Skin of body (tissue), 3 donors: ENCODE measurements at places on chromosomes 3 and 15. TPM values are rescaled to one million over a fixed set of nuclear protein-coding genes. Genes with fewer than 3 reads are reported as not detected.

Gene CHRFAM7A
- 1.4 TPM for total RNA-seq

Gene ARL6
- 10.7 TPM for total RNA-seq

DNA sequence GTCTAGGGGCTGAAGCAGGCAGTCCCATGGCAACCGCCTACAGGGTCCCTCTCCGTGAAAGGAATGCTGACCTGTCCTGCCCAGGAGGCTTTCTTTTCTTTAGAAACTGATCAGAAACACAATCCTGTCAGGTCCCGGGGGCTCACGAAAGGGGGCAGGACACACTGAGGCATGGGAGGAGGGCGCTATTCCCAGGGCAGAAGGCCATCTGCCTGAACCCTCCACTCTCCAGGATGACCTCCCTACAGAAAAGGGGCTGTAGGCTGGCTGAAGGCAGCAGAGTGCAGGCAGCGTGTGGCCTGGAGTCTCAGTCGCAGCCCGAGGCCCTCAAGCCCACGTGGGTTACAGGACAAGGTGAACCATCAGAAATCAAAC lies 18.4 kb upstream of the LRRK1 start:
- DNase-seq, result no peak

Gene KBTBD13
- total RNA-seq, result 0.30 TPM

GRCh38 chr3:99943931-99944761 lies 126.5 kb downstream of the CMSS1 start:
- DNase-seq, result no peak

DNA sequence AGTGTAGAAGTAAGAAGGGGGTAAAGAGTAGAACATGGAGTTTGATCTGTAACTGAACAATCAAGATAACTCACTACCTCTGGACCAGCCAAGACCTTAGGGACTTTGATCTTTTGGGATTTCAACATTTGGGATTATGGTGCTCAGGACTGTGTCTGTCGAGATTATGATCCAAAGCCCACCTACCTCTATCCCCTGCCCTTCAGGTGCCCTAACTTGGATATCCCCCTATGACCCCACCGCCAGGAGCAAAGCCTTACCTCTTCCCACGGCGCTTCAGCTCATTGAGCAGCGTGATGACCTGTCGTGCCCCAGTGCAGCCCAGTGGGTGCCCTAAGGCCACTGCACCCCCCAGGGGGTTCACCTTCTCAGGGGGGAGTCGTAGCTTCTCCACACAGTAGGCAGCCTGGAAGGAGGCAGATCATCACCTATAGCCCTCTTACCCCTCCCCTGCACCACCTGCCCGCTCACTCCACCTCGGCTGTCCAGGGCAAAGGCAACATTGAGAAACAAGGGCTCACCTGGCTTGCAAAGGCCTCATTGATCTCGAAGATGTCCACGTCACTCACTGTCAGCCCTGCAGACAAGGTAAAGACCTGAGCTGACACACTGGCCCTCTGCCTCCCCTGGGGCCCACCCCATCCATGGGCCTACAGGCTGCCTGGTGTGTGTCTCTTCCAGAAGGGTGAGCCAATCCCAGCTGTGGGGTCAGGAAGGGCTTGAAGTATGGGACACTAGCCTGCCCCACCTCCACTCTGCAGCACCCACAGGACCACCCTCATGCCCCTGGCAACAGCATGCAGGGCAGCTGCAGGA lies 11.4 kb downstream of the ACAA1 start:
- DNase-seq, result no peak

DNA sequence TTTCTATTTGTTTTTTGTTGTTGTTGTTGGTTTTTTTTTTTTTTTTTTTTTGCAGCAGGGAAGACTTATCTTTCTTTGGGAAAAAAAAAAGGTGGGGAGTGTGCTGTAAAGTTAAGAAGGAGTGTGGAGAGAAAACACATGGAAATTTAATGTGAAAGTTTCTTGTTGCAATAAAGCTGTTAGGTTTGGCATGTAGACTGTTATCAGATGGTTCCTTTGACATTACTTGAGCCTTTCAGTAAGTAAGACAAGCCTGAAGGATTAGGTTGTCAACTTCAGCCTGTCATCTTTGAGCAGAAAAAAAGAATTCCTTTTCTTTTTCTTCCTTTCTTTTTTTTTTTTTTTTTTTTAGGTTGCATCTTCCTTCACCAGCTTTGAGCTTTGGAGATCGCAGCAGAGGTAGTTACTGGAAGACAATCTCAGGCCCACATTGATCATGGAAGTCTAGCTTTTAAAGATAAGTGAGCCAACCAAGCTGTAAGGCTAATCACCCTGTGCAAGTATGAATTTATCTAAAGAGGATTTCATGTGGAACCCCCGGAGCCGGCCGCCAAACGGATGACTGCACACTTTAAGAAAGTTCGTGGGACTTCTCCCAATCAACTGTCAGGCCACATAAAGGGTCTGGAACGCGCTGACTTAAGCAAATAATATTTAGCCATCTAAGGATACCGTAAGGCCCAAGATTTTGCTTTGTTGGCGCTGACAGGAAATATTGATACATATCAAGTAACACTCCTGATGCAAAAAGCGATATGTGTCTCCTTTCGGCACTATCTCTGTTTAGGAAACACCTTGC lies 1040.1 kb upstream of the NR2F2 start:
- DNase-seq, result no peak

Gene MKRN2OS
- total RNA-seq, result not detected

DNA sequence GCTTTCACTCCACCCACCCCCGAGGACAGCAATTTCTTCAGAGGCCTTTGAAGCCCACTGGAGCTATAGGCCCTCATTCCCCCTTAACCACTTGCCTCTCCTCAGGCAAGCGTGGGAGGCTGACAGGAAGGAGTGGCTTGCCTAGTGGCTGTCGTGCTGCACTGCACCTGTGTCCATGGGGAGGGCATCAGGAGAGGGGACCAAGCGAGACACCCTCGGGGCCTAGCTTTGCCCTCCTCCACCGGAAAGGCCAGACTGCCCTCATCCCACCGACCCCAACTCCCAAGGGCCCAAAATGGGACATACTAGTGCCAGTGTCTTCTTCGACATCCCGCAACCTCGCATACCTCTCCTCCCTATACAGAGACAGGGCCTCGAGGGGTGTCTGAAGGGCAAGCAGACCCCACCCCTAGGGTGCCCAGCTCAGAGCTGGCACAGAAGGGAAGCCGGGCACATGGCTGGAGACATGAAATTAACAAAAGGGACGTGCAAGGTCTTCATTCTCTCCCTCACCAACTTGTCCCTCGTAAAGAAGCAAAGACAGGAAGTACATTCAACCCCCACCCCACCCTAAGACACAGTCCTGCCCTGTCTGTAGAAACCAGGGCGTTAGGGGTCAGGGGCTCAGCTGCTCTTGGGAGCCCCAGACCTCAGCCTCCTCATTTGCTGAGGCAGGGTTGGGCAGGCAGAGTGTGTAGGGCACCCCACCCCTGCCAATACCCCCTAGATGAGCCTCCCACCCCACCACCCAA lies 24.3 kb downstream of the VIPR1 start:
- no peak for DNase-seq

DNA sequence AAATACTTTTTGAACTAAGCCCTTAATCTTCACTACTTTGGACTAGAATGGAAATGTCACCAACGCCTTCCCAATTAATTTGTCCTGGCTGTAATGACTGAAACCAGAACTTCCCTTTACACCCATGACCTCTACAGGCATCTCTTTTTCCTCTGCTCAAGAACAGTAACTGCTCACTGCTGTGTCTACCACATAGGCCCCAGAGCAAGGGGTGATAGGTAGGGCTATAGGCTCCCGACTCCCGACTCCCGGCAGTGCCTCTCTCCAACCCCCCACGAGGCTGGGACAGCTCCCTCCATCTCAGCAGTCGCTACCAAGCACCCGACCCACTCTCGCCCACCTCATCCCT lies 384 bp upstream of the LEKR1 start:
- DNase-seq, result no peak

GRCh38 chr15:65326818-65327217 lies 22.3 kb downstream of the RNU5B-1 start:
- no peak for DNase-seq

GRCh38 chr3:25904206-25904605 lies 114.3 kb downstream of the OXSM start:
- DNase-seq, result no peak

DNA sequence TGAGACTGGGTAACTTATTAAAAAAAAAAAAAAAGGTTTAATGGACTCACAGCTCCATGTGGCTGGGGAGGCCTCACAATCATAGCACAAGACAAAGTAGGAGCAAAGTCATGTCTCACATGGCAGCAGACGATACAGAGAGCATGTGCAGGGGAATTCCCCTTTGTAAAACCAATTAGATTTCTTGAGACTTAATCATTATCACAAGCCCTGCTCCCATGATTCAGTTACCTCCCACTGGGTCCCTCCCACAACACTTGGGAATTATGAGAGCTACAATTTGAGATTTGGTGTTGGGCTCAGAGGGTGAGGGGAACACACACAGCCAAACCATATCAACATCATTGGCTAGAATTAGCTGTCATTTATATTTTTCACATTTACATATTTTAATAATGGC lies 221.0 kb downstream of the RSRC1 start:
- no peak for DNase-seq

Gene PLD1
- total RNA-seq, result 51.5 TPM

Gene OR5K2
- total RNA-seq, result not detected

Gene CIDEC
- 29.4 TPM for total RNA-seq

Gene PRTG
- 1.5 TPM for total RNA-seq

- no peak for DNase-seq
Measured at GRCh38 chr3:51145811-51146585, 239.1 kb upstream of the MANF start.

GRCh38 chr3:72318504-72319193 lies 529.6 kb downstream of the SHQ1 start:
- no peak for DNase-seq

DNA sequence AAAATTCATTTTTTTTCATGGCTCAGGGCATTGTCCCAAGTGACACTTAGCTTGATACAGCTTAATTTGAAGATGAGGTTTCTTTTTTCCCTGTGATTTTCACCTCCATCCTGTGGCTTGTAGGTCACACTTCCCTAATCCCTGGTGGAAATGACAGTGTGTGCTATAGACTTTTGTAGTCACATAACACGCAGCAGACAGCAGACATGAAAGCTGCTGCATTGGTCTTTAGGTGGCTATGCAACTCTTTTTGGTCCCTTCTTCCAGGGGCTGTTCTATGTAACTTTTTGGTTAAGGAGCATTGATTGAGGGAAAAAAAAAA lies 38.8 kb downstream of the TRAK1 start:
- no peak for DNase-seq

DNA sequence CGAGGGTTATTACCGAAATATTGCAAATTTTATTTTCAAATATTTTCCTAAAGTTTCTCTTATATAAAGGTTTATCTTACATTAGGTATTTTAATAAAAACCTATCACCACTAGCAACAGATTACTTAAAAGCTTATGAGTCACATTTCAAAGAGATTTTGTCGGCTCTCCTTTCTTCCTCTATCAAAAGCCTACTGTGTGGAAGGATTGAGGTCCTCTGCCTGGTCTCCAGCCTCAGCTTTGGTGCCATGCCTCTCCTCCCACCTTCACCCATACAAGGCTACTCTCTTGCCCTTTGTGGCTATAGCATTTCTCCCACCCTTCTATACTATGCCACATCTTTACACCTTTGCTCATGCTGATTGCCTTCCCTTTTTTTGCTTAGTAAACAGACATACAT lies 199.3 kb downstream of the TNIK start:
- no peak for DNase-seq

- DNase-seq, result no peak
Measured at GRCh38 chr3:57065588-57065987, 5.1 kb downstream of the SPATA12 start.

Gene CSTA
- 63.8 TPM for total RNA-seq

Gene CLDN11
- 8.5 TPM for total RNA-seq

DNA sequence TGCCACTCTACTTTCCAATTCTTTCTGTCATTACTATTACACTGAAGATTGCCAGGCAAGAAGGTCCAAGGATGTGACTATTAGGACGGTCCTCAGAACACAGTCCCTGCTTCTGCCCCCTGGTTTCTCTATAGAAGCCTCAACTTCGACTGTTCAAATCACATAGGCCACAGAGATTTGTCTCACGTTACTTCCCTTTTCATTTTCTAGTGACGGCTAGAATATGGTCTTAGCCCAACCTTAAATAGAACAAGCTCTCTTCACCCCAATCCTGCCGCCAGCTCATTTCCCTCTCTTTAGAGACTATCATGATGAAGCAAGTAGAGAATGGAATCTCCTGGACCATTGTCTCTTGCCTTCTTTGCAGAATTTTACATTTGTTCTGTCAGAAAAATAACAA lies 84.9 kb downstream of the TIGIT start:
- DNase-seq, result no peak

GRCh38 chr3:156920399-156920798 lies 94.2 kb downstream of the LEKR1 start:
- no peak for DNase-seq

GRCh38 chr15:101003706-101004105 lies 84.5 kb downstream of the LRRK1 start:
- no peak for DNase-seq

DNA sequence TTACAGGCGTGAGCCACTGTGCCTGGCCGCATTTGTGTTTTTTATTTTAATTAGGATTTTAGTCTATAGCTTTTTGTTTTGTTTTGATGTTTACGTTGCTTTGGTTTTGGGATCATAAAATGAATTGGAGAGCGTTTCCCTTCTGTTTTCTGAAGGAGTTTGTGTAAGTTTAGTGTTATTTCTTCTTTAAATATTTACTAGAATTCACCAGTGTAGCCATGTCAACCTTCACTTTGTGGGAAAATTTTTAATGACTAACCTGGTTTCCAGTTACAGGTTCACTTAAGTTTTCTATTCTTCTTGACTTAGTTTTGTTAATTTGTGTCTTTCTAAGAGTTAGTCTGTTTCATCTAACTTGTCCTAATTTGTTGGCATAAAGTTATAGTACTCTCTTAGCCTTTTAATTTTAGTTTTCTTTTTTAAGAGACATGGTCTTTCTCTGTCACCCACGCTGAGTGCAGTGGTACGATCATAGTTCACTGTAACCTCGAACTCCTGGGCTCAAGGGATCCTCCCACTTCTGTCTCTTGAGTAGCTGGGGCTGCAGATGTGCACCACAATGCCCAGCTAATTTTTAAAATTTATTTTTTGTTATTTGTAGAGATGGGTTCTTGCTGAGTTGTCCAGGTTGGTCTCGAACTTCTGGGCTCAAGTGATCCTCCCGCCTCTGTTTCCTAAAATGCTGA lies 61.0 kb downstream of the CHD2 start:
- DNase-seq, result no peak

GRCh38 chr15:72472992-72473610 lies 1.0 kb upstream of the ARIH1 start:
- DNase-seq, result peak; percentile 56

- no peak for DNase-seq
Measured at GRCh38 chr3:14472471-14473351, 67.4 kb downstream of the GRIP2 start.

GRCh38 chr3:182969277-182969676 lies 11.1 kb downstream of the DCUN1D1 start:
- DNase-seq, result no peak
